ENCODE measurements at places on chromosomes 3 and 15. TPM values are rescaled to one million over a fixed set of nuclear protein-coding genes. Genes with fewer than 3 reads are reported as not detected.

- H3K4me1 ChIP-seq = peaks cover 5% of the 10 kb centered on the region
- peak overlapping the region; percentile 83 for H3K27ac ChIP-seq
- H3K4me3 ChIP-seq = peak overlapping the region; percentile 93
- no peaks in the 10 kb centered on the region for H3K27me3 ChIP-seq
Observed at GRCh38 chr3:197028728-197029510, 698 bp downstream of the MELTF start.

DNA sequence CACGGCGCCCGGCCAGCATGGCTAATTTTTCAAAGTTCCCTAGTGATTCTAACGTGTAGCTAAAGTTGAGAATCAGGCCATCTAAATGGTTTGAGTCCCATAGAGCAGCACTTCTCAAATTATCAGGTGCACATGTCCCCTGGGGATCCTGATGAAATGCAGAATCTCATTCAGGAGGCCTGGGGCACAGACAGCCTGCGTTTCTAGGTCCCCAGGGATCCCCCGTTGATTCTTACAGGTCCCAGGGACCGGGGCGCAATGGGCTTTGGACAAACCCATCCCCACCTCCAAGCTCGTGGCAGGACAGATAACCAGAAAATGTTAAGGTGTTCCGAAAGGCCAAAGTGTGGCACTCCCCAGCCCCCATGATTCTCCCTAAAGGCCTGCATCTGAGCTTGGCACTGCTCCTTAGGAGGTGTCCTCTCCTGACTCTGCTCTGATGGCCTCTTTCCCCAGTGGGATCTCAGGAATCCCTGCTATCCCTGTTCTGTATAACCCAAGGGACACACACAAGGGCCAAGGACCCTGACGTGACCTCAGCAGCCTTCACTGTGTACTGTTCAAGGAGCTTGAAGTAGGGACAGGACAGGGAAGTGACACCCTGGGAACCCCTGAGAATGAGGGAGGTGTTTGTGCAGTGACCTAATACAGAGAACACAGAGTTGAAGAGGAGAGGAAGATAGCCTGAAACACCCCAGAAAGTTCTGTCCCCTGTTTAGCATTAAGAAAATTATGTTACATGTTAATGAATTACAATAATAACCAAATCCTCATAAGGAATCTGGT, 8.0 kb downstream of the LRRK1 start:
- H3K27me3 ChIP-seq = no peaks in the 10 kb centered on the region
- H3K36me3 ChIP-seq = peaks cover 28% of the 10 kb centered on the region
- peak overlapping the region; percentile 72 for H3K27ac ChIP-seq
- H3K4me1 ChIP-seq = peaks cover 65% of the 10 kb centered on the region
- H3K4me3 ChIP-seq = no peak overlapping the region
- DNase-seq = no peak

DNA sequence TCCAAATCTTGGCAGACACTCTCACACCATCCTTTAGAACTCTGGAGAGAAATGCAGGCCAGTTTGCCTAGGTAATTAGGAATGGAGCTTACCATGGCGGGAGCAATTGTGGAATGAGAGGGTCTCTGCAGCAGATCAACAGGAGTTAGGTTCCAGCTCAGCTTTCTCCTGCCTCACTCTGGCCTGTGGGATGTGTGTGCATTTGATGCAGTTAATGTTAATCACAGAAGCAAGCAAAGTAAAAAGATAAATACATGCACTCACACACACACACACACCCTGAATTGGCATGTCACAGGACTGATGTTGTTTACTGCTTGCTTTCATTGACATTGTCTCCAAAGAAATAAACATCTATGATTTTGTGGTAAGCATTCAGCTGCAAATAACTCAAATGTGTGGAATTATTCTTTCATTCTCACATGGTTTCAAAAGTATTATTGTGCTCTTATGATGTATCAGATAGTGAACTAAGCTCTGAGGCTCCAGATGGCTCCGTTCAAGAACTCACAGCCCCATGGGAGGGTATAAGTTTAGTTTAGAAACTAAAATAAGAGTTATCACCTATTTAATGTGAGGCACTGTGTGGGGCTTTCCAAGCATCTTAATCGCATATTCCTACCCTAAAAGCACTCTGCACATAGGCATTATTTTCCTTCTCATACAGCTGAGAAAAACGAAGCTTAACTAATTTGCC, 31.3 kb upstream of the BFSP2 start:
- no peaks in the 10 kb centered on the region for H3K27me3 ChIP-seq
- no peak overlapping the region for H3K4me3 ChIP-seq
- H3K27ac ChIP-seq = no peak overlapping the region
- no peaks in the 10 kb centered on the region for H3K36me3 ChIP-seq
- no peaks in the 10 kb centered on the region for H3K4me1 ChIP-seq

DNA sequence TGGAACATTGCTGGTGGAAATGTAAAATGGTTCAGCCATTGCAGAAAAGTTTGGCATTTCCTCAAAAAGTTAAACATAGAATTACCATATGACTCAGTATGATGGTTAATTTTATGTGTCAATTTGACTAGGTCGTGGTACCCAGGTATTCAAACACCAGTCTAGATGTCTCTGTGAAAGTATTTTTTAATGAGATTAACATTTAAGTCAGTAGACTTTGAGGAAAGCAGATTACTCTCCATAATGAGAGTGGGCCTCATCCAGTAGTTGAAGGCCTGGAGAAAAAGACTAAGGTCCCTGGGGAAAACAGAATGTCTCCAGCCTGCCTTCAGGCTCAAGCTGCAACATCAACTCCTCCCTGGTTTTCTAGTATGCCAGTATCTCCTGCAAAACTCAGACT, 42.3 kb upstream of the TMEM87A start:
- no peak overlapping the region for H3K27ac ChIP-seq
- no peaks in the 10 kb centered on the region for H3K36me3 ChIP-seq
- H3K27me3 ChIP-seq = no peaks in the 10 kb centered on the region
- no peaks in the 10 kb centered on the region for H3K4me1 ChIP-seq

DNA sequence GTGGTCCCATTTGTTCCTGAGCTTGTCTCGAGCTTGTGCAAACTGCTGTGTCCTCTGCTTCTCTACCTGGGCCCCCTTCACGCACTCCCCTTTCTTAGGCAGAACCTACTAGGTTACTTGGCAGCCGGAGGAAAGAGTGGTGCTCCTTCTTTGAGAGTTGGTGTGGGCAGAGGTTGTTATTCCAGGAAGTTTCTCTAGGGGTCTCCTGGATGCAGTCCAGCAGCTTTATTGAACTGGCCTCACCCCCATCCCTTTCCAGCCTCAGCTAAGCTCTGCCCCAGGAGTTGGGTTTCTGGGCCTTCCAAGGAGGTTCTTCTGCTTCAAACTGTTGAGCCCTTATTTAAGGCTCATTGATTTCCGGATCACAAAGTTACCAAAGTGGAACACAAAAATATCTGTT, 103.2 kb downstream of the C3orf70 start:
- no peak for DNase-seq
- H3K27ac ChIP-seq = no peak overlapping the region
- no peaks in the 10 kb centered on the region for H3K4me1 ChIP-seq
- H3K36me3 ChIP-seq = peaks cover 5% of the 10 kb centered on the region

DNA sequence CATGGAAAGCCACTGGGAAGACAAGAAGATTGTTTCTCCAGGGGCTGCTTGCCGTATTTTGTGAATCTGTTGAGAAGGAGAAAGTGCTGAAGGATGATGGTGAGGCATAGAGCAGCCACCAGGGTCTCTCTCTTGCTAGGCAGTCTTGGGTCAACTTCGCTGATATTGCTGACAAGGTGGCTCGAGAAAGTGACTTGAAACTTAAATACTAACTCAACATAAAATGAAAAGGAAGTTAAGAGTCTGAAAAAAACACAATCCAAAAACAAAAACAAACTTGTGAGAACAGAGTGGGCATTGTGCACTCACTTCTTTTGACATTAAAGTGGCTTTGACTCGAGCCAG, 90.1 kb downstream of the CHST2 start:
- no peak for DNase-seq
- peaks cover 27% of the 10 kb centered on the region for H3K4me1 ChIP-seq
- H3K27me3 ChIP-seq = no peaks in the 10 kb centered on the region
- no peak overlapping the region for H3K27ac ChIP-seq
- no peaks in the 10 kb centered on the region for H3K36me3 ChIP-seq

STARD9 gene
- total RNA-seq = 11.5 TPM

GRCh38 chr15:81043935-81044575, 43.3 kb downstream of the TLNRD1 start:
- no peak overlapping the region for H3K27ac ChIP-seq
- no peak for DNase-seq
- no peaks in the 10 kb centered on the region for H3K36me3 ChIP-seq
- no peaks in the 10 kb centered on the region for H3K27me3 ChIP-seq
- peaks cover 8% of the 10 kb centered on the region for H3K4me1 ChIP-seq

CTNNB1 gene
- total RNA-seq = 149 TPM

GRCh38 chr3:69806735-69807438, 67.6 kb downstream of the MITF start:
- H3K27ac ChIP-seq = no peak overlapping the region
- no peak for DNase-seq
- H3K36me3 ChIP-seq = no peaks in the 10 kb centered on the region
- H3K4me3 ChIP-seq = no peak overlapping the region

GRCh38 chr3:23834082-23834870, 28.5 kb downstream of the UBE2E1 start:
- no peak for DNase-seq
- H3K27ac ChIP-seq = no peak overlapping the region
- H3K27me3 ChIP-seq = no peaks in the 10 kb centered on the region
- H3K4me1 ChIP-seq = peaks cover 56% of the 10 kb centered on the region
- peaks cover 5% of the 10 kb centered on the region for H3K36me3 ChIP-seq

DNA sequence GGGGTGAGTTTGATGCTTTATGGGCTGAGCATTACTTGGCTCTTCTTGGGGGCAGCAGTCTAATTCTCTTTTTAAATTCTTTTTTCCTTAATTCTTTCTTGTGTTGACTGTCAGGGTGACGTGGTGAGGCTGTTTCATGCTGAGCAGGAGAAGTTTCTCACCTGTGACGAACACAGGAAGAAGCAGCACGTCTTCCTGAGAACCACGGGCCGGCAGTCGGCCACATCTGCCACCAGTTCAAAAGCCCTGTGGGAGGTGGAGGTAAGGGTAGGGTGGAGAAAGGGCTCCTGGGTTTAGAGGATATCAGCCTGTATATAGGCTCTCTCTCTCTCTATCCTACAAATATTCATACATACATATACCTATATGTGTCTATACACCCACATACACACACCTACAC, 152.3 kb downstream of the ITPR1 start:
- no peak overlapping the region for H3K27ac ChIP-seq
- no peaks in the 10 kb centered on the region for H3K27me3 ChIP-seq
- no peaks in the 10 kb centered on the region for H3K4me1 ChIP-seq

DNA sequence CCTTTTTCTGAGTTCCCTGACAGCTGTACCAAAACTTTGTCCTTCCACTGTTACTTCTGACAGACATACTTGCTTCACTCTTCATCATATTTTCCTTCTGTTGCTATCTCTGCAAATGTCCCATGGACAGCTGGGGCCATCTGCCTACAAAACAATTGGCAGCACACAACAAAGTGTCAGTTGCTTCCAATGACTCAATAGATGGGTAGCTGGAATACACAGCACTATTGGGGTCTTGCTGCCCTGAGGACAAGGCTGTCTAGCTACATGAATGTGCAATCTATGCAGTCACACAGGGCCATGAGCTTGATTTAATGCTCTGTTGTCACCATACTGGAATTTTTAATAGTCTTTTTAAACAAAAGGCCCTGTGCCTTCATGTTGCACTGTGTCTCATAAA, 192.8 kb downstream of the DTWD1 start:
- H3K27ac ChIP-seq = no peak overlapping the region
- H3K27me3 ChIP-seq = no peaks in the 10 kb centered on the region
- no peaks in the 10 kb centered on the region for H3K36me3 ChIP-seq
- DNase-seq = no peak
- no peak overlapping the region for H3K4me3 ChIP-seq
- H3K4me1 ChIP-seq = no peaks in the 10 kb centered on the region

DNA sequence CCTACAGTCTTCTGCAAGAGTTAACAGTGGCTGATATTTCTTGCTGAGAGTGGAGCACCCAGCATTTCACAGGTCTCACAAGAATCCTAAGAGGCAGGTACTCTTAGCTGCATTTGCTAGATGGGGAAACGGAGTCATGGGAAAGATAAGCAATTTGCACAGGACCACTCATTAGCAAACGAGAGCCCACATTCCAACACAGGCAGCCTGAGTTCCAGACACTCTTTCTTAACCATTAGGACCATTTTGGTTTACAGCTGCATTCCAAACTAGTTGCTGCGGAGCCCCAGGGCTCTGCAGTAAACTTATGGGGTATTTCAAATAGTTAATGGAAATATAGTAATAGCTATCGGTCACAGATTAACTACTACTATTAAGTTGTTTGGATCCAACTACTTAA, 42.5 kb downstream of the LYZL4 start:
- no peaks in the 10 kb centered on the region for H3K27me3 ChIP-seq
- no peaks in the 10 kb centered on the region for H3K36me3 ChIP-seq
- DNase-seq = no peak
- H3K4me1 ChIP-seq = no peaks in the 10 kb centered on the region
- H3K4me3 ChIP-seq = no peak overlapping the region

C15orf62 gene
- total RNA-seq = 0.24 TPM
